ENCODE measurements at places on chromosomes 4 and X. TPM values are rescaled to one million over a fixed set of nuclear protein-coding genes. Genes with fewer than 3 reads are reported as not detected.
A peak's percentile ranks its signal among the peaks of the same experiment; 100 is the strongest.

- peak; percentile 94 for DNase-seq
These were observed 21.8 kb upstream of the CSF2RA start for GRCh38 chrX:1246816-1247215.

- DNase-seq = peak; percentile 53
These were observed 89.0 kb downstream of the SH3KBP1 start for GRCh38 chrX:19798423-19798822.

The TAF7L gene
- not detected for total RNA-seq

The UPF3B gene
- 21.5 TPM for total RNA-seq

The AFM gene
- total RNA-seq = not detected

The DNAAF6 gene
- not detected for total RNA-seq

The GYPA gene
- total RNA-seq = not detected

All from activated naive CD4-positive, alpha-beta T cell treated with anti-CD3 and anti-CD28 coated beads for 36 hours (primary cell).